Neural crest cell (in vitro differentiated cells): ENCODE measurements at places on chromosomes 6 and 20.

DNA sequence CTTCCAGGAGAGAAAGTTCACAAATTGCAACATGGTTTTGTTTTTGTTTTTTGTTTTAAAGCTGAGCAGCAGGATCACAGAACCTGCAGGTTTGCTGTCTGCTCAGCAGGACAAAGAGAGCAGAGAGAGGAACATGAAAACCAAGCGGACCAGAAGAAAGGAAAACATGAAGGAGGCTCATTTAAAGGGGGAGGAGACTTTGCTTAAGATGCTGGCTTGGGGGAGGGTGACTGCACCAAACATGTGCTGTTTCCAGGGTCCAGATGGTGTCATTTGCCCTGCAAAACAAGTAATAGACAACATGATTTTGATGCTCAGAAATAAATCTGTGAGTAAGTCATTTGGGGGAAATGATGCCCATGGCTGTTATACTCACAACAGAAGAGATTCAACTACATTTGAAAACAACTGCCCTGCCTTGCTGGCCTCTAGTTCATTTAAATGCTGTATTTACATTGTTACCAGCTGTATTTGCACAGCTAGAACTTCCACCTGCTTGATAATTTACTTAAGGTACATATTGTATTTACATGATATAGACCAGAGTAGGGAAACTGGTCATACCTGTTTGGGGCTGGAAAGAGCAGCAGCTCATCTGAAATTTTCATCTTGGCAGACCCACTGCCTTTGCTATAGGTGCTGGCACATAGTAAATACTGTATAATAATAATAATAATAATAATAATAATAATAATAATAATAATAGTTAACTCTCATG is 32.2 kb upstream of the CHD6 start:
- DNase-seq, result no peak

GRCh38 chr6:85417336-85417735 is 32.5 kb upstream of the NT5E start:
- DNase-seq, result no peak

DNA sequence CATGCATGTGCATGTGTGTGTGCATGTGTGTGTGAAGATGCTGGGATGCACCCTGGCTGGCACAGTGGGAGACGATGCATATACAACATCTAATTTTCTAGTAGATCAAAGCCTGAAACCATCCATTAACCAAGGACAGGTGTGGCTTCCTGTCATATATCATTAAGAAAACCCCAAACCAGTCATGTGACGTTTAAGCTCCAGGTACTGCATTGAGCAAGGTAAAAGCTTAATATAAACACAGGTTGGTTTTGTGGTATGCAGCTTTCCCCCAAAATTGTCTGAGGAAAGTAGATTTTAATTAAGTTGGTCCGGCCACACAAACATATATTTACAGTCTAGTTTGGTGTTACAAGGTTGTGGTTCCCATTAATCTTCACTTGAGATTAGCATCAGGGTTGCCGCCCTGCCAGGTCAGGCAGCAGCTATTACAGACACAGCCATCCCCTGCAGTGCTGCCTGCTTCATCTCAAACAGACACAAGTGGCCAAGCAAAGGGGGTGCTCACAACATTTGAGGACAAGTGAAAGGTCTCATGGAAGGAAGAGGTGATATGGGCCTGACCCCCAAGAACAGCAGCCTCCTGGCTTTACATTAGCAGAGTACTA is 48.6 kb upstream of the NAA20 start:
- no peak for DNase-seq

- no peak for DNase-seq
Measured at GRCh38 chr6:7833751-7834070, 76.9 kb downstream of the TXNDC5 start.

GRCh38 chr6:168968228-168968627 is 285.4 kb downstream of the THBS2 start:
- no peak for DNase-seq

DNA sequence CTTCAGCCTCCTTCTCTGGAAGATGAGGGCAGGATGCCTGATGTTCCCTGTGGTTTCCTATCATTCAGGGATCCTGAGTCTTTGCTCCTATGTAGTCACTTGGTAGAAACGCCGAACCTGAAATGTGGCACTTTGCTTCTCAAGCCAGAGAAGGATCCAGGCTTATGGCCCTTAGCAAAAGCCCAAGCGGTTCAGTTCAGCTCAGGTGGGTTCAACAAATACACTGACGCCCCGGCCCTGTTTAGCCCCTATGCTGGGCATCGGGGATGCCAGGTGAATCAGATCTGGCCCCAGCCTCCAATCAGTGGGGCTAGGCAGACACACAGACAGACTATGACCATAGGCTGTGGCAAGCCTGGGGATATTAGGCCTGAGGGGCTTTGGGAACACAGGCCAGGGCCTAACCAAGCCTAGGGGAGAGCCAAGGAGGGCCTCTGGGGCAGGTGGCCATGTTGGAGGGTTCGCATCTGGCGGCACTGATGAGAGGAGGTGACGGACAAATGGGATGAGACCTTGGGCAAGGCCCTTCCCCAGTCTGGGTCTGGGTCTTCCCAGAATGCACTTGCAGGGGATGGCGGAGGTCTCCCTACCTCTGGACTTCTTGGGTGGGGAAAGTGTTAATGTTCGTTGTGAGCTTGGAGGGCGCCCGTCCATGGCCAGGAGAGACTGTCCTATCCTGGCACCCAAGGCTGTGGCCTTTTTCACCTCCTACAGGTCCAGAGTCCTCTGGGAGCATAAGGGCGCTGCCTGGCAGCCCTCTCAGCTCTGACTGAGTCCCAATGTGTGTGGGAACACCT is 17.6 kb upstream of the SRC start:
- DNase-seq, result no peak

DNA sequence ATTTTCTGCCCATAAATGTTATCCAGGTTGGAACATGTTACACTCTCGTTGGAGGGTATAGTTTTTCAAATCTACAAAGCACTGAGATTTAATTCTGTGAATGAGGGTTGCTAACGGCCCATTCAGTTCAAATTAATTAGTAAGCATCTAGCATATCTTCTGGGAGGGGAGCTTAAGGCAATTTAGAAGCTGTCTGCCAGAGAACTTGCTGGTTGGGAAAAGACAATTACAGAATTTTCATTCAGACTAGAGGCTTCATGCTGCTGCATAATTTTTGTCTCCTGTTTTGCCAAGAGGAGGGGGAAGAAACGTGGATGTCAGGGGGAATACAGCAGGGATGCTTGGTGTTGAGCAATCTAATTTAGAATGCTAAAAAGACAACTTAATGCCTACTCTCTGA is 268.3 kb upstream of the FAM83B start:
- no peak for DNase-seq

DNA sequence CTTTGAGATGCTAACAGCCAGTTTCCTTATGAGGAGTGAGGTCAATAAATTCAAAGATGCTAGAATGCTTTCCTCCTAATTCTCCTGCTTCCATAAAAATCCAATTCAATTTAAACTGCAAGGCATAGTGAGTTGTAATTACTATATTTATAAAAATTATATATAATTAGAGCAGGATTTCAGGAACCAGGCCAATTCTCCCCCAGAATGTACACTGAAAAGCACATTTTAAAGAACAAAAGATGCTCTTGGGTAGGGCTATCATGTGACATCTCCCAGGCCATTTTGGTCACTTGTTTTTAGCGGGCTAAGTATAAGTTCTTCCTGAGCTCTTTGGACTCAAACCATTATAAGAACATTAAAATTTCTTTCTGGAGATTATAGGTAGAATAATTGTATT is 195.7 kb upstream of the KCNG1 start:
- DNase-seq, result no peak

- no peak for DNase-seq
Measured at GRCh38 chr20:32823737-32824588, 4.2 kb downstream of the MAPRE1 start.

- no peak for DNase-seq
Measured at GRCh38 chr20:4944518-4945313, 56.6 kb downstream of the SLC23A2 start.

- DNase-seq, result no peak
Measured at GRCh38 chr6:78502386-78502887, 364.9 kb upstream of the IRAK1BP1 start.

DNA sequence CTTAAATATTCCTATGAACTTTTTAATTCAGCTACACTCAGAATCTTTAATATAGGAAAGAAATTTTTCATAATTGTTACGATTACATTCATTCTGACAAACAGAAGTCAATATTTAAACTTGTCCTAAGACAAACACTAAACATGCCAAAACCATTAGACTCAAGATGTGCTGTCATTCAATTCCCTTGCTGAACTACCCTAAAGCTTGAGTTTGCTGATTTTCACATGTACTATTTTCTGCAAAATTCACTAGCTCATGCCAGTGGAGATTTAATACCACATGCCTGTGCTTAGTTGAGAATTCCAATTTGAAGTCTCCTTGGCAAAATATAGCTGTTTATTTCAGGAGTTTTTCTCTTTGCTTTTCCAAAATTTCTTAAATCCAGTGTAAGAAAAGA is 448.0 kb downstream of the COL12A1 start:
- DNase-seq, result no peak

DNA sequence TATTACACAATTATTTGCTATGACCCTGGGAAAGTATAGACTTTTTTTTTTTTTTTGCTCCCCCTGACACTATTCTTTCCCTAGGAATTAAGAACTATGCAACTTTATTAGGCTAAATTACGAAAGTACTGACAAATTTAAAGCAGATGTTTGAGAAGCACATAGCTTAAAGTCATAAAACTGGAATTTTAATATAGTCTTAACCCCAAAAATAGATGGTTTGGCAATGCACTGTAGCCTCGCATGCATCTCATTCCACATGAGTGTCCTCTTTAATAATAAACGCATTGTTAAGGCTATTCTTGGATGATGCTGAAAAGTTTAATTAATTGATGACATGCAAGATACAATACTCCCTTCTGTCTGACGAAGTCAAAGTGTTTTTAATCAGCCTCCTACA is 49.3 kb downstream of the TBC1D7 start:
- DNase-seq, result no peak

GRCh38 chr6:138653435-138653834 is 120.1 kb upstream of the CCDC28A start:
- DNase-seq, result no peak

GRCh38 chr6:166752097-166752496 is 125.0 kb upstream of the RPS6KA2 start:
- DNase-seq, result no peak

GRCh38 chr6:135938576-135939207 is 87.2 kb downstream of the PDE7B start:
- no peak for DNase-seq

- DNase-seq, result no peak
Measured at GRCh38 chr20:40771848-40772511, 82.9 kb upstream of the MAFB start.

DNA sequence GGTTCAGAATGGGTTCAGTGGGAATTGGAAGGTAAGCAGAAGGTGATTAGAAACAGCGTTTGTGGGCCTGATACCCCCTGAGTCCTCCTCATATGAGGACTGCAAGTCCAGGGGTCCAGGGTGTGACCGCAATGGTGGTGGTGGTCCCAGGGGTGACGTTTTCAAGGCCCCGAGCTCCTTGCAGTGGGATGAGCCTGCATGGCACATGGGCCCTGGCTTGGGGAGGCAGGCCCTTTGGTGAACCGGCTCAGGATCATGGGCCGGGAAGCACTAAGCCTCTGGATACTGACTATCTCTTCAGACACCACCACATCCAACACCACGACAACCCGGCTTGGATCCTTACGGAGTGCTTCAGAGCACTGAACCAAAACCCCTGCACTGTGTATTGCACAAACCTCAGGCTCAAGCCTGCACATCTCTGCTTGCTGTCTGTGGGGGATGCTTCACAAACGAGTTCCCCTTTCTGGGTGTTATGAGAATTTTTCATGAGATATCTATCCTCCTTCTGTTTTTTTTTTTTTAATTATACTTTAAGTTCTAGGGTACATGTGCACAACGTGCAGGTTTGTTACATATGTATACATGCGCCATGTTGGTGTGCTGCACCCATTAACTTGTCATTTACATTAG is 67.9 kb downstream of the STK35 start:
- no peak for DNase-seq

GRCh38 chr6:142400495-142400894 is 98.7 kb downstream of the ADGRG6 start:
- no peak for DNase-seq

DNA sequence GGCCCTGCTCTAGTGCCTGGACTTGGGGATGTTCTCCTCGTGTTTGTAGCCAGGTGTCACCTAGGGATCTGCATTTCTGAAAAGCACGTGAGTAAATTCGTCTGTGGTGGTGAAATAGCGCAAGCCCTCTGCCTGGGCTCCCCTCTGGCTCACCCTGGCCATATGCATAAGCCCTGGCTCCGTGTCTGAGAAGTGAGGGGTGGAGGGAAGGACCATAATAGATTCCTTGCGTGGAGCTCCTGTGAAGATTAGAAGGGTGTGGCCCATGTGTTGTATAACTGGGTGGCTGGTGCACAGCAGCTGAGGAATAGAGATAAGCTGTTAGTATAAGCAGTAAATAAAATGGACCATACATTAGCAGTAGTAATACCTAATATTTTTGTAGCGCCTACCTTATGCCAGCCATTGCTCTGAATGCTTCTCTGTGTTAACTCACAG is 4.8 kb downstream of the BCAS1 start:
- no peak for DNase-seq

DNA sequence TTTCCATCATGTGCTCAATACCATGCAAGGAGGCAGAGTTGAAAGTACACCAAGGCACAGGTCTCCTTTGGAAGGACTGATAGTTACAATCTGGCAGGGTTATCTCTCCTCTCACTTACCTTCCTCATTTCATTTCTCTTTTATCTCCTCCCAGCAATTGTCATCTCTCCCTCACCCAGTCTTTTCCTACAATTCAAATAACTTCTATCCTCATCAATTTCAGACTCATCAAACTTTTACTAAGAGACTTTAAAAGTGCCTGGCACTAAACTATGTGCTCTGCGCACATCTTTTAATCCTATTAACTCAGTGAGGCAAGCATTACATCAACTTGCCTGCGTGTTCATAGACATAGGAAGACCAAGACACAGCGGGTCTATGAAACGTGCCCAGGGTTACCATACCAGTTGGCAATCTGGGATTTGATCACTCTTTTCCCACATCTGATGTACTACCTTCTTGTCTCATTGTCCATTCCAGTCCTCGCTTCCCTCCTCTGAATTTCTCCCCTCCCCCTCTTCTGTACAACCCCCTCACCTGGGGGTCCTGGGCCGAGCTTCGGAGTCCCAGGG is 1.2 kb downstream of the VARS1 start:
- DNase-seq, result no peak
